ENCODE measurements at places on chromosomes 16 and 17.

DNA sequence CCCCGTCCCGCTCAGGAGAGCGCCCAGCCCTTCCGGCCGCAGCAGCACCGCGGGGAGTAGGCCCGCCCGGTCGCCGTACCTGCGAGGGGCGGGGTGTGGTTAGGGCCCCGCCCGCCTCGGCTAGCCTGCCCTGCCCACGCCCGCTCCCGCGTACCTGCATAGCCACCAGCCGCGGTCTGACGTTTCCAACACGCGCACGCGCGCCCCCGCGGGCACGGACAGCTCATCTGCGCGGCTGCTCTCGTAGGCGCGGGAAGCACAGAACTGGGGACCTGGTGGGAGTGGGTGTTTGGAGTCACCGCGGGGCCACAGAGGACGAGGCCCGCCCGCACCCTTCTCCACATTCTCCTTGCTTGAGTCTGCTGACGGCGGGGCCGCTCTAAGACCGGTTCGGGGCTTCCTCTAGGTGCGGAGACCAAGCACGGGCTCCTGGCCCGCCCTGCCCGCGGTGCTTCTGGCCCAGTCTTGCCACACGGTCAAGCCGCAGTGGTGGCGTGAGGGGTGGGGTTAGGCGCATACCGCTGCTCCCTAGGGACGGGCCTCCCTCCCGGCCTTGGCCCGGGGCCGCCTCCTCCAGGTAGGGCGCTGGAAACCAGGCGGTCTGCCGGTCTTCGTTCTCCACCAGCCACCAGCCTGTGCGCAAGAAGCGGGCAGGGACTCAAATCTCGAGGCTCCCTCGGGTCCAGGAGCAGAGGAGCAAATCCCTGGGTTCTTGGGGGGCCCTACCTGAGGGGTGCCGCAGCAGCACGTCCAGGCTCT is 1.8 kb downstream of the NOXO1 start:
- no peak for DNase-seq

DNA sequence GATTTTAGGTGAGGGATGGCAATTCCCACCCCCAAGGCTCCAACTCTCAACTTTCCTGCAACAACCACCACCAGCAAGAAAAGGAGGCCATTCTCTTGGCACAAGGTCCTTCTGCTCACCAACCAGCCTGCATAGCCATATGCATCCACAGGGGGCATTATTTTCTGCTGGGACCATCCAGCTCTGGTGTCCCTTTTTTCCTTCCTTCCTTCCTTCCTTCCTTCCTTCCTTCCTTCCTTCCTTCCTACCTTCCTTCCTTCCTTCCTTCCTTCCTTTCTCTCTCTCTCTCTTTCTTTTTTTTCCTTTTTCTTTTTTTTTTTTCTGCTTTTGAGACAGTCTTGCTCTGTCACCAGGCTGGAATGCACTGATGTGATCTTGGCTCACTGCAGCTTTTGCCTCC is 21.1 kb upstream of the COX10 start:
- DNase-seq: no peak

GRCh38 chr16:71460236-71460635 is 1.8 kb downstream of the ZNF23 start:
- DNase-seq: peak; percentile 89

DNA sequence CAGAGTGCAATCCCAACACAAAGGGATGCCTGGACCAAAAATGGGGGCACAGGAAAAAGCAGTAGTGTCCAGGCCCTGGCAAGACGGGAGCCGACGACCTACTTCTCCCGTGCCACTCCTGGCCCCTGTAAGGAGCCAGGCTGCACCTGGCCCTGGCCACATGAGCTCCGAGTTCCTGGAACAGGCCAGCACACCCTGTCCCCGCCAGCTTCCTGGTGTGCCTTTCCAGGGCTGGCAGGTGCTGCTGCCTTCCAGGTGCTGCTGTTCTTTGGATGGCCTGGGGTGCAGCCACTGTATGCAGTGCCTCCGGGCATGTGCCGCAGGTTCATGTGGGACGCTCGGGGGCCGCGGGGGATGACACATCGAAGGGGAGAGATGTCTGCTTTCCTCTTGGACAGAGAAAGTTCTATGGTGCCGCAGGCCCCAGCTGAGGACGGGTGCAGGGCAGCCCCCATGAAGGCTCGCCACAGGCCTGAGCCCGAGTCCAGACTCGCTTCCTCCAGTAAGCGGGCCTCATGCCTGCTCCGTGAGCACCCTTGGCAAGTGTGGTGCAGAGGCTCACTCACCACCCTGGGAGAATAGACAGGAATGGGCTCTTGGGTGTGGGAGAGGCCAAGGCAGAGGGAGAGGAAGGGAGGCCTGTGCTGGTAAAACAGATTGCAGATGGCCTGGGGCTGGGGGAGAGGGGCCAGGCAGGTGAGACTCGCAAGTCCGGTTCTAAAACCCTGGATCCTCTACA is 54.7 kb upstream of the FASN start:
- no peak for DNase-seq

DNA sequence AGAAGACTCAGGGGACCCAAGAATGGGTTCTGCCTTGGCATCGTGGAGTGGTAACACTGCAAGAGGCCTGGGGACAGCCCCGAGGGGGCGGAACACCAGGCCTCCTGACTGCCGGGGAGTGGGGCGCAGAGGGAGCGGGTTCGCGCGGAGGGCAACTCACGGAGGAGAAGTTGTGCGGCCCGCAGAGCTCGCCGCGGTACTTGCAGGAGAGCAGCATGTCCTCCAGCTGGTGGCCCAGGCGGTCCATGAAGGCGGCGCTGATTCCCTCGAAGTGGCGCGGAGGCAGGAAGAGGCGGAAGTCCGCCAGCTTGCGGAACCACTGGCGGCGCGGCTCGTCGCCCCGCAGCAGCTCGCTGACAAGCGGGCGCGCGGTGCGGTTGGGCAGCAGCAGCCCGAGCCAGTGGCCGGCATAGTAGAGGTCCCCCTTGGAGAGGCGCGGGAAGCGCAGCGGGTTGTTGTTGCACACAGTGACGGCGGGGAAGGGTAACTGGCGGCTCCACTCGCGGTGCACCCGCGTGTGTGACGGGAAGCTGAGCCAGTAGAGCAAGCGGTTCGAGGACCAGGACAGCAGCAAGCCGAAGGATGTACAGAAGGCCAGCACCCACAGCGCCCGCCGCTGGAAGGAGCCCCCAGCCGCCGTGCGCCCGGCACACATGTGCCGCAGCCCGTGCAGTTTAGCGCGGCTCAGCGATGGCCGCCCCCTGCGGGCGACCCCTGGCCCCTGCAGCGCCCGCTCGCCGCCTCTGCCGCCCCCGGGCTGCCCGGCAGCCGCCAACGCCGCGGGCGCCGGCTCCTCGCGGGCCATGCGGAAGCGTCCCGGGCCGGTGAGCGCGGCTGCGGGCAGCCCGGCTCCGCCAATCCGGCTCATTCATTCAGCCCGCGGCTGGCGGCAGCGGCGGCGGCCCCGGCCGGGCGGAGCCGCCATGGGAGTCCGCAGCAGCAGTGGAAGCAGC is 1.6 kb downstream of the ASIC2 start:
- DNase-seq: peak; percentile 4

DNA sequence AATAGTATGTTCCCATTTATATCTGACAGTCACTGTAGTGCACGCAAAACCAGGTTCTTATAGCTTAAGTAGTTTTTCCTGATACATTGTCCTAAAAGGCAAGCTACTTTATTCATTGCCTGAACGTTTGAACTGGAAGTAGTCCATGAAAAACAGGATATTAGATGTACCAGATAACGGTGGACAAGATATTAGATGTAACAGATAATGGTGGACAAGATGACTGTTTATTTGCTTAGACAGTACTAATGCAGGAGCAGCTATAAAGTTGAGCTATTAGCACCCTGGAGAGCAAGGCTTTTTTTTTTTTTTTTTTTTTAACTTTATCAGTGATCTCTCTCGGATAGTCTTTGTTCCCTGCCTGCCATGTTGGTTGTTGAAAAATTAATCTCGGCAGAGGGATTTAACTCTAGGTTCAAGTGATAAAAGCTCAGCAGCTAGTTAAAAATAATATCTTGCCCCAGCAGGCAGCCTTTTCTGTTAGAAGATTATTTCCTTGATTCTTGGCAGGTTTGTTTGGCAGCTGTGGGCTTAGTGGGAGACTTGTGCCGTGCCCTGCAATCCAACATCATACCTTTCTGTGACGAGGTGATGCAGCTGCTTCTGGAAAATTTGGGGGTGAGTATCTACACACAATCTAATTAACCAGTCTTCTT is 17.3 kb upstream of the TBKBP1 start:
- DNase-seq: no peak

- no peak for DNase-seq
Observed at GRCh38 chr17:30819971-30820705, 4.4 kb downstream of the CRLF3 start.

DNA sequence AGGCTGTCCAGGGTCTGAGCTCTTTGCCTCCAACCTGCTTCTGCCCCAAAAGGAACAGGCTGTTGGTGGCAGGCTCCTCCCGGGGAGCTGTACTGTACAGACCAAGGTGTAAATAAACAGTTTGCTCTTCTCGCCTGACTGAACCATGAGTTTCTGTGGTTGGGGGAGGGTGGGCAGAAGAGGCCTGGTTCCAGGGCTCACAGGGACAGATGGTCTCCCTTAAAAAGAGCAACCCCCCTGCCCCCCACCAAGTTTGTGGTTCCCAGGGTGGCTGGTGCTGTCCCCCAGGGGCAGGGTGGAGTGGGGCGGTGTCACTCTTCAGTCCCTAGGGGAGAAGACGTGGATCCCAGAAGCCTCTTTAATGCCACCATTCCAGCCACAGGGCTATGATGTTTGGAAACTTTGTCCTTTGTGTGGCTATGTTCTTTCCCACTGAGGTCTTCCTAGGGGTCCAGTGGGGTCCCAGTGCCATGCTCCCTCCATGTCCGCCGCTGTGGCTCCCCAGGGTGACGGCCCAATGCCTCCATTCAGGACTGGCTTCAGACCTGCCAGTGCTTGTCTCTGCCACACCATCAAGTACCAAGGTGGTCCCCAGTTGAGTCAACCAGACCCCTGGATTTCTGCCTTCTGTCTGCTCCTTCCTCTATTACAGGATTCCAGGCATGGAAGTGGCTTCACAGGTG is 146.7 kb downstream of the RAB11FIP4 start:
- DNase-seq: no peak

GRCh38 chr17:1906662-1907101 is 76.9 kb downstream of the RPA1 start:
- DNase-seq: peak; percentile 7

DNA sequence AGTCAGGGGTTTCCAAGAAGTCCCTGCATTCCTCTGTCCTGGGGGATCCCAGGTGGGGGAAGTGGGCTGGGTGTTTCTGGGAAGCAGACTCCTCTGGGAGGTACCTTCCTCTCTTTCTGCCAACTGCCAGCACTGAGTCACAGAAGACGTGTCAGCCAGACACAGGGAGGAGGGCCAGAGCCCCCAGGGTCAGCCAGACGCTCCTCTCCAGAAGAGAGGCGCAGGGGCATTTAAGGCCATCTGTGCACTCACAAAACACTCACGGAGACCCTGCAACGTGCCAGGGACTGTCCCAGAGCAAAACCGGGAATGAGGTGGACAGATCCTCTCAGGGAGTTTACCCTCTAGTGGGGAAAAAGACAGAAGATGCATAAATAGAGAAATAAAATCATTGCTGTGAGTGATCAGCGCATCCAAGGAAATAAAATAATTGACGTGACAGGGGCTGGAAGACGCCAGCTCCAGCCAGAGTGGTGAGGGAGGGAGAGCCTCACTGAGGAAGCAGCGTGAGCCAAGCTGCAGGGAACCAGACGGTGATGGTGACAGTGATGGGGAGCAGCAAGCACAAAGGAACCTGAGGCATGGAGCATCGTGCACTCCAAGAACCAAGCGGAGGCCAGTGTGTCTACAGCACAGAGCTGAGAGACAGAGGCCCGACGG is 105.4 kb downstream of the ZNF423 start:
- DNase-seq: peak; percentile 39

GRCh38 chr16:1357906-1358566 is 6.3 kb downstream of the GNPTG start:
- no peak for DNase-seq

DNA sequence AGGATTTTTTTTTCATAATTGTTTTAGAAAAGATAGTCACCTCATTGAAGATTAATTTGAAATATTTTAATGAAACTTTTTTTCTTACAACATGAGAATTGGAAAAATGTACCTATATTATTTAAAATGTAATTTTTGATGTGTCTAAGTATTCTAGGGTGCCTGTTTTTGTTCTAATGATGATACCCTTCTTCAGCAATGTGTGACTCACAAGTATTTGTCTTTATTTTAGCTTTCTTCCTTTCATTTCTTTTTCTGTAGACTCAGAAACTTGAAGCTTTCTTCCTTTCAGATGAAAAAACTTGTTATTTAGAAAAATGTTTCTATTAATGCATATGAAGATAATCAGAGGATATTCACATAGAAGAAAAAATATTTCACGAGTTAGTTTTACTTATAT is 231.8 kb downstream of the BCAS3 start:
- DNase-seq: no peak

DNA sequence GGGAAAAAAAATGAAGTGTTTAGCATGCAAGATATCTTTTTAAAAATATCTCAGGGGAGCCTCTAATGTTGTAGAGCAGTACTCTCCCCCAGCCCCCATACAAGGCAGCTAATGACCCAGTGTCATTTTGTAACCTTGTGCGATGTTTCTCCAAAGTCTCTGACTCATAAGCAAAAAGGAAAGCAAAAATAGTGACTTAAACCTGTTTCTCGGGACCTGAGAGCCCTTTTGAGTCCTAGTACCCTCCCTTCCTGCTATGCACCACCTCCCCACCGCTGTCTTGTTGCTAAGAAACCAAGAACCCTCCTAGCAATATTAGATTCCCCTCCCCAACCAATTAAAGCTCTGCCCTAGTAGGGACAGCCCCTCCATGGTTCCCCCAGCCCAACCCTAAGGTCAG is 2.8 kb downstream of the MYCBPAP start:
- DNase-seq: no peak

GRCh38 chr17:30363715-30364202 is 15.0 kb upstream of the CPD start:
- peak; percentile 30 for DNase-seq

GRCh38 chr16:80300876-80301275 is 239.9 kb upstream of the DYNLRB2 start:
- DNase-seq: peak; percentile 89

- peak; percentile 10 for DNase-seq
Observed at GRCh38 chr17:37283414-37283961, 92.3 kb upstream of the C17orf78 start.

- no peak for DNase-seq
Observed at GRCh38 chr16:869823-870641, 69.5 kb upstream of the GNG13 start.

- no peak for DNase-seq
Observed at GRCh38 chr16:66447491-66447890, 20.4 kb downstream of the BEAN1 start.

All from fibroblast of upper back skin (primary cell).